Mucosa of descending colon (tissue), 3 donors: ENCODE measurements at places on chromosomes 13 and 19. TPM values are rescaled to one million over a fixed set of nuclear protein-coding genes. Genes with fewer than 3 reads are reported as not detected.

Gene SPACA4
- not detected for total RNA-seq

GRCh38 chr13:99041788-99042187, 63.9 kb upstream of the DOCK9 start:
- DNase-seq = no peak

DNA sequence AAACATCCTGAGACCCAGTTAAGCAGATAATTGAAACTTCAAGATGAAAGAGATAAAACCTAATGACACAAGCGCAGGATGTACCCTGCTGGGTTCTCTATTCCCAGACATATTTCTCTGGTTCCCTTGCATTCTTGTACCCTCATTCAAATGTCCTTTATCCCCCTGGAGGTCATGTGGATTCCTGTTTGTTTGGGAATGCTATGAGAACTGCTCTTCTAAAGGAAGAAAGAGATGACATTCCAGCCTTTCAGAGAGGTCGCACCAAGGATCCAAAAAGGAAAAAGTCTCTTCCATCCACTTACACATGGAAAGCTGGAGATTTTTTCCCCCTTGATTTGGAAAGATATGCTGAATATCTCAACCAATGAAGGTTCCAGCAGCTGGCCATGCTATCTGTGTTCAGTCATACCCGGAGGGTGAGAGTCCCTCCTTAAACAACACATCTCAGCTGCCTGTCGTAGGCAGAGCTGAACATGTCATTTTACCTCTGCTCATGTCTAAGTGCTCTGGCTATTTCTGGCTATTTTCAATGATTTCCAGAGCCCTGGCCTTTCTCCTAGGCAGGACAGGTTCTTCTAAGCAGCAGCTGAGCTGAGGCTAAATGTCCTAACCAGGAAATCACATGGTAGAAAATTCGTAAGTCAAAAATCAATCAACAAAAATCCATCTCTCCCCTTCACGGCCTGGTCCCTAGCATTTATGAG, 52.5 kb downstream of the C13orf42 start:
- DNase-seq = no peak

GRCh38 chr13:113801289-113801961, 42.4 kb downstream of the TMEM255B start:
- no peak for DNase-seq

Gene CA11
- 1.8 TPM for total RNA-seq
